ENCODE measurements at places on chromosomes 4 and X.

DNA sequence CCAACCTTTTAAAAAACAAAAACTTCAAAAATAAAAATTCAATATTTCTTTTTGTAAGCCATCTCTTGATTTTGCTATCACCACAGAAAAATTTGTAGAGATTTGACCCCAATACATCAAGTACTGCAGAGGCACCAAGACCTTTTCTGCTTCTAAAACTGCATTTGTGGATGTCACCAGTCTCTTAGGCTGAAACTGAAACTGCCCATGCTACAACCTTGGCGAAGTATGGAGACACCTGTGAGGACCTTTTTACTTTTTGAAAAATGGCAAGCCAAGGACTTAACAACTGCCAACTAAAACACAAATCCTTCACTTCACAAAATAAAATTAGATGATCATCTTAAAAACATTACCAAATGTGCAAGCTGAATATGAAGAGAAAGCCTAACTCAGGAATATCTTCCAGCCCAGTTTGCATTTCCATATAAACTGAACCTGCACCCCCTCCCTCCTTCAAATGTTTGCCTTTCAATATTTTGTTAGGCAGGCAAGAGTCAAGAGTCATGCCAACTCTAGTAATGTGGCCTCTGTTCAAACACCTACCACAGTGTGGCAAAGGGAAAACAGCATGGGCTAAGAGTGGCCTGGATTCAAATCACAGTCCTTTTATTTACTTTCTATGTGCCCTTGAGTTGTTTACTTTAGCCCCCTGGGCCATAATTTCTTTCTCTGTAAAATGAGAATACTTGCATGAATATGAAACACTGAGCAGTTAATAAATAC, 389.4 kb downstream of the OPHN1 start:
- H3K4me3 ChIP-seq = no peak overlapping the region
- no peak overlapping the region for H3K27ac ChIP-seq
- H3K27me3 ChIP-seq = no peaks in the 10 kb centered on the region
- no peaks in the 10 kb centered on the region for H3K4me1 ChIP-seq
- no peak for DNase-seq

GRCh38 chrX:95536111-95536510, 1148.5 kb upstream of the DIAPH2 start:
- no peak overlapping the region for H3K27ac ChIP-seq
- H3K36me3 ChIP-seq = no peaks in the 10 kb centered on the region
- no peak overlapping the region for H3K4me3 ChIP-seq
- H3K27me3 ChIP-seq = no peaks in the 10 kb centered on the region
- no peaks in the 10 kb centered on the region for H3K4me1 ChIP-seq
- DNase-seq = no peak

DNA sequence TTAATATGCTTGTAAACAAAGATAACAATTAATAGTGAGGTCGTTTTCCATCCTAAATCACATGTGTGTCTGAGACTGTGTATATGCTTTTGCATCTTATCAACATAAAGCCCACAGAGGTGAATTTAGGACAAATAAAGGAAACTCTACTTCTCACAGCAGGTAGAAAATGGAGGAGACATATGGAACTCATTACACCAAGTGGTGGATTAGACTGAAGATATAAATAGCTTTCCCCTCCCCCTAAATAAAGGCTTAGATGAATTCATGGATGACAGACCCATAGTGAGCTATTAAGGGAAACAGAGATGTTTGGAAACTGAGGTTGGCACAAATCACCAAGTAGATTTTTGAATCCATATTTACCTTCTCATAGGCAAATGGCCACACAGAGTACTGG, 79.7 kb downstream of the GRIA3 start:
- no peaks in the 10 kb centered on the region for H3K27me3 ChIP-seq
- H3K36me3 ChIP-seq = no peaks in the 10 kb centered on the region

- DNase-seq = no peak
- H3K27ac ChIP-seq = peak overlapping the region; percentile 100
- H3K4me1 ChIP-seq = peaks cover 38% of the 10 kb centered on the region
Measured at GRCh38 chr4:2285613-2286381, 23.9 kb upstream of the MXD4 start.

DNA sequence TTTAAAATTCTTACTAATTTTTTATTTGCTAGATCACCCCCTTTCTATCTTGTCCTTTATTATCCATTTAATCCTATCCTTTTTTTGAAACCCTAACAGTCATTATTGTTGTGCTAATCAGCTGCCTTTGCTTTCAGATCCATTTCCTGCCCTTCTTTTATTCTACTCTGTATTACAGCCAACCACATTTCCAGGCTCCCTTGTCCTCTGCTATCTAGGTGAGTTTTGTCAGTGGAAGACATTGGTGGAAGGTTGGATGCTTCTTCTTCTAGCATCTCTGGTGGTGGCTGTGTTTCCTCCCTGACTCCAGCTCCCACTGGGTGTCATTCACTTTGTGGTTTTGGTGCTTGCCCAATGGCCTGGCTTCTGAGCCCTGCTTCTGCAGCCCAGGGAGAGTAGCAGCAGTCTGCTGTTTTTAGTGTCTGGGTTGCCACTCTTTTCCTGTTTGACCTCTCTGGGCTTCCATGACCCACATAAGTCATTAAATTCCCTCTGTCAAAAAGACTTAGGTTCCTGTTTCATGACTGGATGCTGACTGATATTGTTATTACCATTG, 225.2 kb upstream of the PGRMC2 start:
- H3K27me3 ChIP-seq = peaks cover 9% of the 10 kb centered on the region
- H3K4me3 ChIP-seq = no peak overlapping the region

GRCh38 chrX:41491267-41492004, 44.3 kb downstream of the NYX start:
- no peaks in the 10 kb centered on the region for H3K4me1 ChIP-seq
- no peak for DNase-seq
- H3K4me3 ChIP-seq = no peak overlapping the region
- H3K27me3 ChIP-seq = no peaks in the 10 kb centered on the region
- H3K27ac ChIP-seq = no peak overlapping the region

Measured in effector memory CD8-positive, alpha-beta T cell (primary cell).